ENCODE measurements at places on chromosomes 5 and 9. TPM values are rescaled to one million over a fixed set of nuclear protein-coding genes. Genes with fewer than 3 reads are reported as not detected.

The ADAMTS16 gene
- total RNA-seq = 1.8 TPM

The TEX48 gene
- not detected for total RNA-seq

The KCNV2 gene
- not detected for total RNA-seq

The GPR150 gene
- 0.32 TPM for total RNA-seq

The MZB1 gene
- 0.61 TPM for total RNA-seq
